ENCODE measurements at places on chromosomes 2 and 18. TPM values are rescaled to one million over a fixed set of nuclear protein-coding genes. Genes with fewer than 3 reads are reported as not detected.
A peak's percentile ranks its signal among the peaks of the same experiment; 100 is the strongest.

The ERFE gene
- 1.8 TPM for polyA plus RNA-seq

The CAPN14 gene
- polyA plus RNA-seq: not detected

The NEMP2 gene
- polyA plus RNA-seq: 0.45 TPM

The SP9 gene
- polyA plus RNA-seq: not detected

The TMEM182 gene
- polyA plus RNA-seq: 2.7 TPM

The CYTIP gene
- 9.4 TPM for polyA plus RNA-seq

The TFPI gene
- 83.4 TPM for polyA plus RNA-seq

The LYPD6B gene
- 28.0 TPM for polyA plus RNA-seq

The SERPINB8 gene
- 11.6 TPM for polyA plus RNA-seq

The CNPPD1 gene
- 63.2 TPM for polyA plus RNA-seq

DNA sequence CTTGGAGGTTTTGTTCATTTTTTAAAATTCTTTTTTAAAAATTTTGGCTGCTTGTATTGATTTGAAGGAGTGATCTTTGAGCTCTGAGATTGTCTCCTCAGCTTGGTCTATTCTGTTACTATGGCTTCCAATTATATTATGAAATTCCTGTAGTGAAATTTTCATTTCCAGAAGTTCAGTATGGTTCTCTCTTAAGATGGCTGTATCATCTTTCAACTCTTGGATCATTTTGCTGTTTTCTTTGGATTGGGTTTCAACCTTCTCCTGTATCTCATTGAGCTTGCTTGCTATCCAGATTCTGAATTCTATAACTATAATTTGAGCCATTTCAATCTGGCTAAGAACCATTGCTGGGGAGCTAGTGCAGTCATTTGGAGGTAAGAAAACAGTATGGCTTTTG lies 270.8 kb upstream of the NT5C1B start:
- H3K4me1 ChIP-seq: no peaks in the 10 kb centered on the region
- H3K36me3 ChIP-seq: no peaks in the 10 kb centered on the region
- no peak overlapping the region for H3K4me3 ChIP-seq
- H3K27me3 ChIP-seq: no peaks in the 10 kb centered on the region
- DNase-seq: no peak

GRCh38 chr2:118657466-118657865 lies 190.0 kb downstream of the EN1 start:
- no peak overlapping the region for H3K27ac ChIP-seq
- DNase-seq: no peak
- no peaks in the 10 kb centered on the region for H3K4me1 ChIP-seq
- H3K4me3 ChIP-seq: no peak overlapping the region

DNA sequence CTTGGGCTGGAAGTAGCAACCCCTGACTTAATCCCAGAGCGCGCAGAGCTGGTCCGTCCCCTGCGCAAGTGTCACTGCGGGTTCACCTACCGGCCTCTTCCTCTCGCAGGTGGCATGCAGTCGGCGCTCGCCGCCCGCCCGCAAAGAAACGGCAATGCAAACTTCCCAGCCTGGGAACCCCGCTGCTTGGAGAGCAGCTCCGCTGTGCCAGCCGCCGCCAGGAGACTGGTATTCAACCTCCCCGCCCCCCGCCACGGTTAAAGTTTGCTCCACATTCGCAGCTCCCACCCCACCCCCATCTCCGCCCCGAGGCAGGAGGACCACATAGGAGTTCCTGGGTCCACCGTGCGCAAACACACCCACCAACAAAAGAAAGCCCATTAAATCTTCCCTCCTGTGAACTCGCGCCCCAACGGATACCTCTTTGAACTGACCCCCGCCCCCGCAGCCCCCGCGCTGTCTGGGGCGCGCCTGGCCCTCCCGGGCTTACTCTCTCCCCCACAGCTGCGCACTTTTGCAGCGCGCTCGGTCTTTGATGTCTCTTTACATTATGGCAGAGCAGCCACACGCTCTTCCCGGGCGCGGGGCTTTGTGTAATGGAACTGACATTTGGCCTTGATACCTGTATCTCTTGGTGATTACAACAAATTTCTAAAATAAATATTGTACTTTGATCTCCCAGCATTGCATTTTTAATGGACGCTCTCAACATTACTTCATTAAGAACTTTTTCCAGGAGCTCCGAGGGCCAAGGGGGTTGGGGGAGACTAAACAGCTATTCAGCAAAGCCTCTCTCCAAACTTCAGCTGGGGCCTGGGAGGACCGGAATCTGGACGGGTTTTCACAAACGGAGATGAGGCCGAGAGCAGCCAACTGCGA lies 3.1 kb upstream of the SP5 start:
- H3K4me3 ChIP-seq: peak overlapping the region; percentile 17
- no peaks in the 10 kb centered on the region for H3K36me3 ChIP-seq
- H3K4me1 ChIP-seq: peaks cover 3% of the 10 kb centered on the region
- H3K27me3 ChIP-seq: peaks cover 78% of the 10 kb centered on the region
- no peak overlapping the region for H3K27ac ChIP-seq

DNA sequence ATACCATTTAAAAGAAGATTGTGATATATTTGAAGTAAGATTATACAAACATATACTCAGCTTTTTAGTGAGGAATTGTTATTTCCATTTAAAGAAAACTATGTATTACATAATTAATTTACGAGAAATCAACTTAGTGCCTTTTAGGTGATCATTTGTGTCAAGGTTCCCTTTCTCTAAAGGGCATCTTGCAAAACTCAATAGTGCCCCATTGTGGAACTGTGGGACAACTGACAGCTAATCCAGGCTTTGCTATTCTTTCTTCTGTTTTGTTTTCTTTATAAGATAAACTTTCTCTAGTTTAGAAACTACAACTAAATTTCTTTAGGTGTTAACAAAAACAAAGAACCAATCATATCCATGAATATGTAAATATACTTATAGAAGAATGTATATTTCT lies 24.3 kb upstream of the VIT start:
- DNase-seq: peak; percentile 13
- H3K36me3 ChIP-seq: no peaks in the 10 kb centered on the region
- no peaks in the 10 kb centered on the region for H3K27me3 ChIP-seq
- no peaks in the 10 kb centered on the region for H3K4me1 ChIP-seq
- H3K4me3 ChIP-seq: no peak overlapping the region

DNA sequence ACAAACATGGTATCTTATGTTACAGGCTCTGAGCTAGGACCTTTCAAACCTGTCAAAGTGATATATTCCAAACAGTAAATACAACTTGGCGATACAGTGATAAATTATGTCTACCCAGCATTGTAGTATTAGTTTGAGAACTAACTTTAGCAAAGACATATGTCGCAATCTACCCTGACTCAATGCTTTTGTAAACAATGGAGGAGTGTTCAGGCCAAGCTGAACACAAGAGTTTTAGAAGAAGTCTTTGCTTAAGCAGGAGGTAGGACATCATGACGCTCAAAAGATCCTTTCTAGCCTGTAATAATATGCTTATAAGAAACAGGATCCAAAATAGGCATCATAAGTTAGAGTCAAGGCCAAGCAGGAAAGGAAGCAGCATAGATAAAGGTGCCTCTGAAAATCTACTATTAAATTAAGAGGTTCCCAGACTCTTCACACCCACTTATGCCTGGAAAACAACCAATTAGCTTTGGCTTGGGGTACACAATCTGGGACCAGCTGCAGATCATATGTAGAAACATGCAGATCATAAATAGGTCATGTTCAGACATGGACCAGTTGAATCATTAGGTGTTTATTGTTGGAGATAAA lies 132.5 kb downstream of the CSRNP3 start:
- DNase-seq: no peak
- no peaks in the 10 kb centered on the region for H3K4me1 ChIP-seq
- no peak overlapping the region for H3K27ac ChIP-seq
- no peak overlapping the region for H3K4me3 ChIP-seq

- no peaks in the 10 kb centered on the region for H3K36me3 ChIP-seq
- H3K4me1 ChIP-seq: no peaks in the 10 kb centered on the region
- H3K4me3 ChIP-seq: no peak overlapping the region
- no peak for DNase-seq
- no peaks in the 10 kb centered on the region for H3K27me3 ChIP-seq
These were observed 100.7 kb downstream of the GALNT13 start for GRCh38 chr2:153972412-153972811.

- no peak overlapping the region for H3K4me3 ChIP-seq
- no peaks in the 10 kb centered on the region for H3K4me1 ChIP-seq
- no peak for DNase-seq
- H3K27ac ChIP-seq: no peak overlapping the region
- no peaks in the 10 kb centered on the region for H3K27me3 ChIP-seq
These were observed 151.3 kb upstream of the SERPINE2 start for GRCh38 chr2:224190234-224190935.

DNA sequence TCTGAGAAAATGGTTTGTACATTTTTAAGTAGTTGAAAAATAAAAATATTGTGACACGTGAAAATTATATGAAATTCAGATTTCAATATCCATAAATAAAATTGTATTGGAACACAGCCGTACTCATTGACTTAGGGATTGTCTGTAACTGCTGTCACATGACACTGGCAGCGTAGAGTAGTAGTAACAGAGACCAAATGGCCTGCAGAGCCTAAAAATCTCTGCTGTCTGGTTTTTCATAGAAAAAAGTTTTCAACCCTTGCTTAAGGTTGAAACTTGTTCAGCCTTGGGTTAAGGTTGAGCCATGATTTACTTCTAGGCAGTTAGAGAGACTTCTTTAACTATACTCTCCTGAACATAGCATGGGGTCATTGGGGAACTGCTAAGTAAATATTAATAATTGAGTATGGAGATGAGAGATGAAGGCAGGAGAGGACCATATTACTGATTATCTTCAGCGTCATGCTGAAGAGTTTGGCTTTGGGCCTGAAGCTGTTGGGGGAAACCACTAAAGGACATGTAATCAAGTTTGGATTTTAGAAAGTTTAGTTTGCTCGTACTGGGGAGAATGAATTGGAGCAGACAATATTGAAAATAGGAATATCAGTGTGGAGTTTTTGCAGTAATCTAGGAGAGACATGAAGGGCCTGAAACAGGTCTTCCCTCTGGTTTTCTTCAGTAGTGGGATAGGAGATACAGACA lies 16.2 kb downstream of the EML4 start:
- no peak overlapping the region for H3K27ac ChIP-seq
- peaks cover 17% of the 10 kb centered on the region for H3K4me1 ChIP-seq
- DNase-seq: no peak
- H3K4me3 ChIP-seq: no peak overlapping the region
- no peaks in the 10 kb centered on the region for H3K27me3 ChIP-seq

DNA sequence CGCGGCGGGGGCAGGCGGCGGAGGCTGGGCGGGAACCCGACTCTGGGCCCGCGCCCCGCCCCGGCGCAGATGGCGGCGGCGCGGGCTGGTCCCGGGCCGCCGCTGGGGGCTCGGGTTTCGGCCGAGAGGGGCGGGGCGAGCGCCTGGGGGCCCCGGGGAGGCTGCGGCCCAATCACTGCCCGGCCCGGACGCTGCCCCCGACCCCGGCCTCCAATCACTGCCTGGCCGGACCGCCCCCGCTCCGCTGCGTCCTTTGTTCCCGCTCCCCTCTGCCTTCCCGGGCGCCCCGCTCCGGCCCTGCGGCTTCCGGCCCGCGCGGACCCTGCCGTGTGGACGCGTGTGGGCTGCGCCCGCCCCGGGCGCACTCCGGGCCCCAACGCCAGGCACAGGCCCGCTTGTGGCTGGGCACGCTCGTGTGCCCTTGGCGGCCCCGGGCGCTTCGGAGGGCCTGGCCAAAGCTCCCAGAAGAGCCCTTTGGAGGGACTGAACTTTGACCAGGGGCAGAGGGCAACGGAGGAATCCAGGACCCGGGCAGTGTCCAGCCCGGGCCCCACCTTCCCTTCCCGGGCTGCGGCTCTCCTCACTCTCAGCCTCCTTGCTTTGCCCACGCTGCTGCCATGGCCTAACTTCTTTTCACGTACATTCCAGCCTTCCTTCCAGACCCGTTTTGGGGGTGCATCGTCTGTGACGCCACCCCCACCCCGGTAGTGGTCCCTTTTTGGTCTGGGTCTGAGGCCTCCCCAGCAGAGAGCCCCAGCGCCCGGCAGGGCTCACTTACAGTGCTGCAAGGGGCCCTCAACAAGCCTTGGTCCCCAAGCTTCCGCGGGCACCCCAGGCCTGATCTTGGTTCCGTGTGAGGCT lies 27.1 kb upstream of the PTMA start:
- DNase-seq: peak; percentile 58
- no peaks in the 10 kb centered on the region for H3K27me3 ChIP-seq
- no peaks in the 10 kb centered on the region for H3K36me3 ChIP-seq

DNA sequence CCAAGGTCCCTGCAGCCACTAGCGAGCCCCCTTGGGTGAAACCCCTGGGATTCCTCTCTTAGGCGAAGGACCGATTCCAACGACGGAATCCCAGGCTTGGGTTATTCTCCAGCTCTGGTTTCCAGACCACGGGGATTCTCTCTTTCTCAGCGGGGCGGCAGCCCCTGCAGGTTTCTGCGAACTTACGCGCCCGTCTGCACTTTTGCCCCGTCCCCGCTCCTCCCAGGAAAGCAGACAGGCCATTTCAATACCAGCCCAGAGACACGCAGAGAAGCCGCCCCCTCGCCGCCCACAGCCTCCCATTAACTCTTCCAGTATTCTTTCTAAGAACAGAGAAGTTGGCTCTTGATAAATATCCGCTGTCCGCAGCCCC lies 1.2 kb downstream of the CBLN2 start:
- H3K27ac ChIP-seq: no peak overlapping the region
- H3K36me3 ChIP-seq: no peaks in the 10 kb centered on the region
- DNase-seq: no peak
- H3K4me3 ChIP-seq: no peak overlapping the region
- no peaks in the 10 kb centered on the region for H3K4me1 ChIP-seq

DNA sequence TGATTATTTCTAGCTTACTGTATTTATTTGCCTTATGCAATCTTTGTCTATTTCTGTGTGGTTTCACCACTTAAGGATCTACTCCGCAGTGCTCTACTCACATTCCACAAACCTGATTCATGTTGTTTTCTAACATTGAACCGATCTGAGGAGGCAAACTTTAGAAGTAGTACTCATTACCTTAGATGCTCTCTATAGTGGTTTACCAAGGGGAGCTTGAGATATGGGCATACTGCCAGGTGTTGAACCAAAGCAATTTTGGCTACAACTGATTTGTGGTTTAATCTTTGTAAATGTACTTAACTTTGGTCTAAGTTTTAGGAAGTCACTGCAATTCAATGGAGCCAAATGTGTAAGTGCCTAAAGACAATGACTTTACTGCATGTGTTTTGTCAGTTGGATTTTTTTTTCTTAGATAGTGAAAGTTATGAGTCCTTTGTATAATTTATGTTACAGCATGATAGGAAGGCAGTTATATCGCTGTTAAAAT lies 50.1 kb downstream of the MAP2 start:
- no peak overlapping the region for H3K27ac ChIP-seq
- no peak for DNase-seq
- no peaks in the 10 kb centered on the region for H3K27me3 ChIP-seq
- H3K4me3 ChIP-seq: no peak overlapping the region

GRCh38 chr18:39913672-39914366 lies 2041.2 kb upstream of the PIK3C3 start:
- H3K27ac ChIP-seq: no peak overlapping the region
- H3K27me3 ChIP-seq: no peaks in the 10 kb centered on the region
- DNase-seq: no peak
- no peak overlapping the region for H3K4me3 ChIP-seq
- H3K4me1 ChIP-seq: no peaks in the 10 kb centered on the region
- no peaks in the 10 kb centered on the region for H3K36me3 ChIP-seq

GRCh38 chr2:112728378-112729175 lies 7.8 kb downstream of the NT5DC4 start:
- H3K27me3 ChIP-seq: no peaks in the 10 kb centered on the region
- no peak overlapping the region for H3K4me3 ChIP-seq
- DNase-seq: no peak
- H3K27ac ChIP-seq: no peak overlapping the region

- peaks cover 3% of the 10 kb centered on the region for H3K4me1 ChIP-seq
- peaks cover 3% of the 10 kb centered on the region for H3K27me3 ChIP-seq
- no peak overlapping the region for H3K4me3 ChIP-seq
- no peak overlapping the region for H3K27ac ChIP-seq
These were observed 19.6 kb upstream of the MC5R start for GRCh38 chr18:13804305-13804704.
